HT1080 (cell line): ENCODE measurements at places on chromosomes 7 and 10. TPM values are rescaled to one million over a fixed set of nuclear protein-coding genes. Genes with fewer than 3 reads are reported as not detected.

GPR37 gene
- 0.79 and 0.80 TPM in 2 replicates for total RNA-seq

CPVL gene
- 0.50 and 0.90 TPM in 2 replicates for total RNA-seq

TSPAN33 gene
- 0.08 and 0.20 TPM in 2 replicates for total RNA-seq

CNPY1 gene
- not detected in 2 replicates for total RNA-seq

ZNF804B gene
- not detected in 2 replicates for total RNA-seq

TMEM225B gene
- not detected in 2 replicates for total RNA-seq

TEX47 gene
- total RNA-seq, result not detected in 2 replicates

ACTR1A gene
- total RNA-seq, result 111 and 124 TPM in 2 replicates

OPN1SW gene
- total RNA-seq, result not detected in 2 replicates

OR2A5 gene
- not detected in 2 replicates for total RNA-seq

GSTO1 gene
- 203 and 280 TPM in 2 replicates for total RNA-seq

MINDY3 gene
- total RNA-seq, result 15.4 and 17.4 TPM in 2 replicates

INMT gene
- not detected in 2 replicates for total RNA-seq

SLC16A9 gene
- total RNA-seq, result 0.73 and 1.2 TPM in 2 replicates

PPP1R17 gene
- total RNA-seq, result not detected in 2 replicates

KAT6B gene
- total RNA-seq, result 7.1 and 12.9 TPM in 2 replicates

FZD1 gene
- total RNA-seq, result 6.2 and 8.5 TPM in 2 replicates

GFRA1 gene
- total RNA-seq, result not detected in 2 replicates

SPAM1 gene
- not detected in 2 replicates for total RNA-seq

NEUROG3 gene
- total RNA-seq, result not detected in 2 replicates

CACNA2D1 gene
- 9.0 and 11.9 TPM in 2 replicates for total RNA-seq

HABP2 gene
- total RNA-seq, result not detected in 2 replicates

HKDC1 gene
- total RNA-seq, result 0.30 and 1.7 TPM in 2 replicates

FAM131B gene
- total RNA-seq, result 4.7 and 7.0 TPM in 2 replicates

CPA2 gene
- total RNA-seq, result not detected in 2 replicates

DNAAF5 gene
- 70.9 and 82.8 TPM in 2 replicates for total RNA-seq

NRBF2 gene
- total RNA-seq, result 19.1 and 22.5 TPM in 2 replicates

RBAK gene
- 5.0 and 5.3 TPM in 2 replicates for total RNA-seq

PDZD7 gene
- total RNA-seq, result 0.80 and 1.6 TPM in 2 replicates

PURB gene
- 12.8 and 20.2 TPM in 2 replicates for total RNA-seq

FIS1 gene
- total RNA-seq, result 137 and 211 TPM in 2 replicates

OR13A1 gene
- not detected in 2 replicates for total RNA-seq

UBE2D1 gene
- 12.1 and 18.2 TPM in 2 replicates for total RNA-seq

PLEKHA1 gene
- 3.6 and 8.2 TPM in 2 replicates for total RNA-seq

NRAP gene
- total RNA-seq, result not detected in 2 replicates

CABCOCO1 gene
- total RNA-seq, result not detected in 2 replicates

PNLIPRP2 gene
- not detected in 2 replicates for total RNA-seq

LMOD2 gene
- not detected in 2 replicates for total RNA-seq

FAM107B gene
- 9.8 and 11.2 TPM in 2 replicates for total RNA-seq

INSIG1 gene
- total RNA-seq, result 149 and 168 TPM in 2 replicates

CYP3A5 gene
- total RNA-seq, result 0.18 and 0.57 TPM in 2 replicates

CLEC5A gene
- total RNA-seq, result not detected in 2 replicates

TRIM50 gene
- total RNA-seq, result not detected in 2 replicates

PLCE1 gene
- 2.8 and 3.3 TPM in 2 replicates for total RNA-seq

CNTNAP2 gene
- total RNA-seq, result not detected in 2 replicates

TDRD1 gene
- total RNA-seq, result not detected in 2 replicates

PLPP4 gene
- total RNA-seq, result 27.6 and 47.7 TPM in 2 replicates

VAX1 gene
- not detected in 2 replicates for total RNA-seq

IFIT1B gene
- total RNA-seq, result not detected in 2 replicates

STAG3 gene
- total RNA-seq, result 0.10 and 0.23 TPM in 2 replicates

BHLHA15 gene
- not detected in 2 replicates for total RNA-seq

ADIRF gene
- 0.77 and 1.2 TPM in 2 replicates for total RNA-seq

VSTM4 gene
- 2.2 and 2.7 TPM in 2 replicates for total RNA-seq

DGKI gene
- total RNA-seq, result 21.6 and 22.3 TPM in 2 replicates

ACTA2 gene
- total RNA-seq, result 14.1 and 23.6 TPM in 2 replicates

ADRB1 gene
- total RNA-seq, result 0.06 and 0.07 TPM in 2 replicates

TRIM73 gene
- 0.10 TPM in 1 of 2 replicates, not detected in the other for total RNA-seq

OR6B1 gene
- not detected in 2 replicates for total RNA-seq
